ENCODE measurements at places on chromosomes 4 and X.

DNA sequence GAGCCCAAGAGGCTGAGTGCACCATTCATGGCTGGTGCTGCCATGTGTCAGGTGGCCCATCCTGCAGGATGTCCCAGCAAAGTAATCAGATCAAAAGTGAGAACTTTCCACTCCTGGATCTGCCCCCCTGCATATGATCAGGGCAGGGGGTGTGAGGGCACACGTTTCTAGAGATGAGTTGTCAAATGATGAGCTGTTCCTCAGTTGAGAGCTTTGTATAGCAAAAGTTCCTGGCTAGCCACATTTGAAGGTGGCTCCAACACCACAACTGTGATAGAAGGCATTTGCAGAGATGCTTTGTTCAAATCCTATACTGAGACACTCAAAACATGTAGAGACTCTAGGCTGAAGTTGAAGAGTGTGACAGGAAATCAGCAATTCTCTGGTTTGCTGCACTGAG lies 501.8 kb downstream of the BCOR start:
- no peak for DNase-seq

GRCh38 chr4:152189451-152190179 lies 346.3 kb downstream of the FBXW7 start:
- no peak for DNase-seq

GRCh38 chr4:145047151-145047550 lies 50.8 kb downstream of the ANAPC10 start:
- DNase-seq, result no peak

DNA sequence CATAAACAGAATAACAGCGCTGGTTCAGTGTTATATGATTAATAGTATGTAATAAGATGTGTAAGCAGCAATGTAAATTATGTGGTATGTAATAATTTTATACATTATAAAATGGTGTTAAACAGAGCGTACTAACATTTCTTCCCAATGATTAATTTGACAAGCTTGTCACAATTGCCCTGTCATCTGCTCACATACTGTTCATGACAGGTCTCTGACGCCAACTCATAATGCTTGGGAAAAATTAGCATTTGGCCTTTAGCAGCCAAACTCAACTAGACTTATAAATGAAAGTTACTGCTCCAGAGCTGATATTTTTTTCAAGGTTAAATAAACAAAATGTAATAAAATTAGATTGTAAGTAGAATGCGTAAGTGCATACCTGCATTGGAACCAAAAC lies 246.8 kb downstream of the TRAM1L1 start:
- DNase-seq, result no peak

DNA sequence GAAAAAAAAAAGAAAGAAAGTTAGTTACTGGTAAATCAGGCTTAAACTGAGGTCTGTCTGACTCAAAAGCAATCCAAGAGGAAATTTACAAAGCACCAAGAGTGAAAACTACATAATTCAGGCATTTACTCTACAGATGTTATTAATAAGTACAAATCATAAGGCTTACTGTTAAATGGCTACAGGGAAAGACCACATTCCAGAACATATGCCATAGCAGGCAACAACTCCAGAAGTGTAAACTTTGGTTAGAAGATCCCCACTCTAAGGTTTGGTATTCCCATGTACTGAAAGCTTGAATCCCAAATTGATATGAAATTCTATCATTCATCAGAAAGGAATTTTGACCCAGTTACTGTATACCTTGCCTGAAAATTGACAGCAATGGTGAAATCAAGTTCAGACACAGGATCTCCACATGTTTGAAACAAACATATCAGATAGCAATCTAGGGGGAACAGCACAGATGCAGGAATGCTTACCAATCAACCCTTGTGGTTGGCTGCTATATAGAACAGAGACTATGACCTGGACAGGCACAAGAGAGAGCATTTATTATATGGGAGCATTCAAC lies 6.6 kb downstream of the USP26 start:
- no peak for DNase-seq
